G401 (cell line): ENCODE measurements at places on chromosomes 6 and 20. TPM values are rescaled to one million over a fixed set of nuclear protein-coding genes. Genes with fewer than 3 reads are reported as not detected.
A peak's percentile ranks its signal among the peaks of the same experiment; 100 is the strongest.

GRCh38 chr6:133435065-133435728 is 194.0 kb downstream of the EYA4 start:
- DNase-seq: peak; percentile 25

The C4B gene
- total RNA-seq: 0.78 and 0.86 TPM in 2 replicates

The SLC22A3 gene
- not detected in 2 replicates for total RNA-seq

- DNase-seq: no peak
Measured at GRCh38 chr6:36139431-36139830, 9.1 kb downstream of the MAPK13 start.

GRCh38 chr20:4435671-4436455 is 285.8 kb upstream of the PRND start:
- no peak for DNase-seq

DNA sequence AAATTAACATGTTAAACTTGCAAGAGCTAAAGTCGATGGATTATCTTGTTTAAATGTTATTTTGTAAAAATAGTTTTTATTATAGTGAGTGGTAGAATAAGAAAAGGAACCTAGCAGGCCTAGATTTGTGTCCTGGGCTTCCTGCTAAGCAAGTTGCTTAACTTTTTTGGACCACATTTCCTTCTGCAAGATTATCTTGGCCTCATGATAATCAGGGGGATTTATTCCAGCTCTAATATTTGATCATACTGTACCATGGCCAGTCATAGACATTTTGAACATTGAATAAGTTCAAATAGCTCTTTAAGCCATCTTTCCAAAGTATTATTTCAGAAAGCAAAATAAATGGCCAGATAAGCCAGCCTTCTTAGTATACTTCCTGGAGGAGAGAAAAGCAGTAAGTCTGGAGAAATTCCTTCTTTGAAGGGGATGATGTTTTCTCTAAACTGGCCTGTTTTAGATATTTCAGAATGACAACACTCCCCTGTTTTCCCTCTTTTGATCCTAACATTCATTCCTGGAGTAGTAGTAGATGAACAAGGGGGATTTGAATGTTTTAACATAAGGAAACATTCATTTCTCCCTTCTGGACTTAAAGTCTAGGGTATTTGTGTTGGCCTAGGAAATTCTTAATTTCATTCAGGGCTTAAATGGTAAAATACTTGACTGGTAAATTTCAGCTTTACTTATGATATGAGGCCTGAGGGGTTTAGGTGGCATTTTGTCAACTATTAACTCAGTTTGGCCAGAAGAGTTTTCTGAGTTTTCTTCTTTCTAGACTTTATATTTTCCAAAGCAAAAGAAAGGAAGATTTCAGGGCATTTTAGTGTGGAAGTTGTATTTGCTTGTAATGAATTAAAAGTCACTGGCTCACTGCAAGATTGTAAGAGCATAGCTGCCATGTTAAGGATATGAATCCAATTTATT is 108.8 kb upstream of the SCGN start:
- DNase-seq: no peak

GRCh38 chr20:47989957-47990356 is 204.7 kb upstream of the SULF2 start:
- no peak for DNase-seq

GRCh38 chr6:123925350-123925749 is 121.7 kb downstream of the NKAIN2 start:
- DNase-seq: no peak

The VAPB gene
- total RNA-seq: 25.8 and 44.5 TPM in 2 replicates

DNA sequence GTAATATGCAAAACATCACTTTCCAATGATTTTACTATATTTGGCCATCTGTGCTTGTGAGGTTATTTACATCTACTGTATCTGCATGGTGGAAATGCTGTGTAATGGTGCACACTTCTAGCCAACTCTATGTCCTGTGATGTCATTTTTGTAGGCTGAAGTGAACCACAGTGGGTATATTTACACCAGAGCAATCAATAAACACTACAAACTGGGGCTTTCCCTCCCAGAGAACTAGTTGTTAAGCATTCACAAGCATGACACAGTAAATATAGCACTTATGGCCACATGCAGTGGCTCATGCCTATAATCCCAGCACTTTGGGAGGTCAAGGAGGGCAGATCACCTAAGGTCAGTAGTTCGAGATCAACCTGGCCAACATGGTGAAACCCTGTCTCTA is 4.9 kb downstream of the SLC22A2 start:
- no peak for DNase-seq

DNA sequence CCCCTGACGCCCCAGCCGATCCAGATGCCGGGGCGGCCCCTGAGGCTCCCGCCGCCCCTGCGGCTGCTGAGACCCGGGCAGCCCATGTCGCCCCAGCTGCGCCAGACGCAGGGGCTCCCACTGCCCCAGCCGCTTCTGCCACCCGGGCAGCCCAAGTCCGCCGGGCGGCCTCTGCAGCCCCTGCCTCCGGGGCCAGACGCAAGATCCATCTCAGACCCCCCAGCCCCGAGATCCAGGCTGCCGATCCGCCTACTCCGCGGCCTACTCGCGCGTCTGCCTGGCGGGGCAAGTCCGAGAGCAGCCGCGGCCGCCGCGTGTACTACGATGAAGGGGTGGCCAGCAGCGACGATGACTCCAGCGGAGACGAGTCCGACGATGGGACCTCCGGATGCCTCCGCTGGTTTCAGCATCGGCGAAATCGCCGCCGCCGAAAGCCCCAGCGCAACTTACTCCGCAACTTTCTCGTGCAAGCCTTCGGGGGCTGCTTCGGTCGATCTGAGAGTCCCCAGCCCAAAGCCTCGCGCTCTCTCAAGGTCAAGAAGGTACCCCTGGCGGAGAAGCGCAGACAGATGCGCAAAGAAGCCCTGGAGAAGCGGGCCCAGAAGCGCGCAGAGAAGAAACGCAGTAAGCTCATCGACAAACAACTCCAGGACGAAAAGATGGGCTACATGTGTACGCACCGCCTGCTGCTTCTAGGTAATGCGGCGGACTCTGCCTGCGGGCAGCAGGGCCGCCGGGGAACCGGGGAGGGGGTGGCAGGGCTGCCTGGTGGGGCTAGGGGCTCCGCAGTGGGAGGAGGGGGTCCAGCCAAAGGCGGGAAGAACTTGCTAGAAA is 2.3 kb downstream of the GNAS start:
- DNase-seq: no peak

The NR2E1 gene
- 0.31 TPM in 1 of 2 replicates, not detected in the other for total RNA-seq
